ENCODE measurements at places on chromosomes 7 and 10. TPM values are rescaled to one million over a fixed set of nuclear protein-coding genes. Genes with fewer than 3 reads are reported as not detected.

The HTR5A gene
- not detected for polyA plus RNA-seq

The TMEM178B gene
- not detected for polyA plus RNA-seq

The HABP2 gene
- polyA plus RNA-seq, result not detected

The DNA2 gene
- 0.23 TPM for polyA plus RNA-seq

The CUZD1 gene
- 1.0 TPM for polyA plus RNA-seq

The PILRA gene
- 2.3 TPM for polyA plus RNA-seq

The ANXA11 gene
- polyA plus RNA-seq, result 243 TPM

The ABCB1 gene
- polyA plus RNA-seq, result 2.5 TPM

The MRC1 gene
- not detected for polyA plus RNA-seq

The THSD7A gene
- polyA plus RNA-seq, result not detected

The GCC1 gene
- 28.8 TPM for polyA plus RNA-seq

The FMC1 gene
- 61.6 TPM for polyA plus RNA-seq

The NPSR1 gene
- not detected for polyA plus RNA-seq

The ADAMTS14 gene
- polyA plus RNA-seq, result not detected

The LRIT1 gene
- not detected for polyA plus RNA-seq

The FOXK1 gene
- polyA plus RNA-seq, result 2.3 TPM

Data from IgD-negative memory B cell (primary cell).